Natural killer cell treated with Interleukin-12 subunit alpha and Interleukin-12 subunit beta and Interleukin-15 and Interleukin-18, amount 100 ng/mL, for 72 hours (primary cell): ENCODE measurements at places on chromosomes 3 and 15. TPM values are rescaled to one million over a fixed set of nuclear protein-coding genes. Genes with fewer than 3 reads are reported as not detected.

WDR93 gene
- not detected for total RNA-seq

TM4SF18 gene
- total RNA-seq: not detected

ZNF80 gene
- not detected for total RNA-seq

SEMA3B gene
- total RNA-seq: 1.2 TPM

AADACL2 gene
- not detected for total RNA-seq

GNB4 gene
- total RNA-seq: 7.2 TPM

NLGN1 gene
- not detected for total RNA-seq

C3orf20 gene
- not detected for total RNA-seq

TLR9 gene
- total RNA-seq: 0.10 TPM

TNNC1 gene
- not detected for total RNA-seq

SEMA3F gene
- 0.12 TPM for total RNA-seq
